ENCODE measurements at places on chromosomes 7 and 10. TPM values are rescaled to one million over a fixed set of nuclear protein-coding genes. Genes with fewer than 3 reads are reported as not detected.
A peak's percentile ranks its signal among the peaks of the same experiment; 100 is the strongest.

DNA sequence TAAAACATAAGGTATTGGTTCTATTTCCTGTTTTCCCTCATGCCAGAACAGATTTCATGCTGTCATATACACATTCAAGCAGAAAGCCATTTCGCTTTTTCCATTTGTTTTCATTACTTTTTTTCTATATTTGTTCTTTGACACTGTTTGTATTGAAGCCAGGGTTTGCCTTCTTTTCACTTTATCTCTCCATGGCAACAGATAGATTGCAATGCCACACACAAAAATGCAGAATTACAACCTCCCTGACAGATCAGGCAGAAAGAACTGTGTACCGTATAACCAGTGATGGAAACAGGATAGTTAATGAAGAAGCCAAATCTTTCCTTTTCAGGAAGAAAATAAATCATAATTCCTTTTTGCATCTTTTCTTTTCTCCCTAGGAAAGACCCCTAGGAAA, 103.0 kb upstream of the PCGF5 start:
- DNase-seq = no peak
- H3K36me3 ChIP-seq = no peaks in the 10 kb centered on the region
- no peak overlapping the region for H3K27ac ChIP-seq

DNA sequence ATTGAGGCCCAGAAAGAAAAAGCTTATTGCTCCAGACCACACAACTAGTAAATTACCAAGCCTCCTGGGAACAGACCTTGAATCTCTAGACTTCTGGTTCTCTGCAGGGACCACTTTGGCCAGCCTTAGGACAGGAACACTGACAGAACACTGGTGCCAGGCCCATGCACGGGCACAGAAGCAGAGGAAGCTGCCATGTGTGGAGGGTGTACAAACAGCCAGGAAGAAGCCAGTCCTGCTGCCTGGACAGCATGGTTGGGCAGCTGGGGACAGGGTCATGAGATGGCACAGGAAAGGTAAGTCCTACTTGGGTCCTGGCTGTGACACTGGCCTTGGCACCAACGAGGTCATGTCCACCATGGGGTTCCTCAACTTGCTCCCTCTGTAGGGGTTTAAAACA, 19.2 kb downstream of the MMRN2 start:
- H3K4me1 ChIP-seq = peaks cover 3% of the 10 kb centered on the region
- H3K27ac ChIP-seq = no peak overlapping the region
- H3K4me3 ChIP-seq = no peak overlapping the region
- H3K27me3 ChIP-seq = no peaks in the 10 kb centered on the region
- DNase-seq = peak; percentile 55

C10orf105 gene
- 0.48 TPM for total RNA-seq

DNA sequence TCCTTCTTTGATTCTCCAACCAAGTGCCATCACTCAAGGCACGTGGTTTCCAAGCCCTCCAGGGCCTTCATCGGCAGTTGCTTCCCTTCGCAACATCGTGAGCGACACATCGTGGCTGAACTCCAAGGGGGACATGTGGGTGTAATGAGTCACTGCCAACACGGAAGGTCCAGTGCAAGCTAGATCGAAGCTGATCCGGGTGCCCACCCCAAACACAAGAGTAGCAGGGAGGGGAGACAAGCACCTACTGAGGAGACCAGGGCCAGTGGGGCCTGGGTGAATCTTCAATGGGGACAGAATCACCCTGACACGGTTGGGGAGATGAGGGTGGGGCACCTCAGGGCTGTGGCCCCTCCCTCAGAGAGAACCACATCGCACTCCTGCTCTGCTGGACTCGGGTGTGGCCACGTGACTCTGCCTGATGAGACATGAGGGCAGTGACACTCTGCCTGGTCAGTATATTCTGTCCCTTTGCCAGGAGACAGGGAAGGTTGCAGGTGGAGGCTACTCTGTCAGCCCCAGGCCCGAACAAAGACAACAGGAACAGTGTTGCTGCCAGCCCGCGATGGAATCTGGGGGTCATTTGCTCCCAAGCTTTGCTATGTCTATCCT, 36.8 kb upstream of the HSPA12A start:
- peaks cover 3% of the 10 kb centered on the region for H3K4me1 ChIP-seq
- no peaks in the 10 kb centered on the region for H3K36me3 ChIP-seq
- peak; percentile 40 for DNase-seq
- no peaks in the 10 kb centered on the region for H3K27me3 ChIP-seq
- no peak overlapping the region for H3K27ac ChIP-seq

DNA sequence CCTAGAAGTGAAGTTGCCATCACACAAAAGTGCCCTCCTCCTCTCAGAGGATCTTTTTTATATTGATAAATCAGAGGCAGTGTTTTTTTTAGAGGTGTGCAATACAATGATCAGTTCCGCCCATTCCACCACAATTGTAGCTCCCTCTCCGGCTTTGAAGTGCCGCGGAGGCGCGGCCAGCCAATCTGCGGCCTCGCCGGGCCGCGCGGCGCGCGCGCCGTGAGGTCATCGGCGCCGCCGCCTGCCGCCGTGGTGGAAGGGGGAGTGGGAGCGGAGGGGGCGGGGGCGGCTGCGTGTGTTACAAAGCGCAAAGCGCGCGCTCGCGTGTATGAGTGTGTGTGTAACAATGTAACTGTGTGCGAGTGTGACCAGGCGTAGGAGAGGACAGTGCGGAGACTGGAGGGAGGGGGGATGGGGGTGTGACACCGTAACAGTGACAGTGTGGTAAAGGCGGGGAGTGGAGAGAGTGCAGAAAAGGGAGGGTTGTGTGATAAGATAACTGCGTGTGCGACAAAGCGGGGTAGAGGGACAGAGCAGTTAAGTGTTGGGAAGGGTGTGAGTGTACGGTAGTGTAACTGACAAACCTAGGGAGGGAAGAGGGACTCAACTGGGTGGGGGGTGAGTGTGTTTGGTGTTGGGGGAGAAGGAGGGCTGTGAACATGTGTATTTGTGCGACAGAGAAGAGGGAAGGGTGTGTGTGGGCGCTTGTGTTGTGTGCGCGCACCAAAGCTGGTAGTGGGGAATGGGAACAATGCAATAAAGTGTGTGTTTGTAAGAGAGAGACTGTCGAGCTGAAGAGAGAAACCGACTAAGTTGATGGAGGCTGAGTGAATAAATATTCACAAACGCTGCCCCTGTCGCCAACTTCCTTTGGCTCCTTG, at the start of gene SP8:
TSS of gene SP8 (minus strand) at position 108 of the 881 bp plus-strand sequence. CDS start at position 20, 88 bp downstream.
- peaks cover 99% of the 10 kb centered on the region for H3K27me3 ChIP-seq
- DNase-seq = no peak
- peaks cover 51% of the 10 kb centered on the region for H3K4me1 ChIP-seq
- H3K27ac ChIP-seq = no peak within 1 kb of the TSS
- H3K36me3 ChIP-seq = no peaks in the 10 kb centered on the region

Data from suprapubic skin (tissue), 4 donors.